ENCODE measurements at places on chromosomes 2 and 18.

DNA sequence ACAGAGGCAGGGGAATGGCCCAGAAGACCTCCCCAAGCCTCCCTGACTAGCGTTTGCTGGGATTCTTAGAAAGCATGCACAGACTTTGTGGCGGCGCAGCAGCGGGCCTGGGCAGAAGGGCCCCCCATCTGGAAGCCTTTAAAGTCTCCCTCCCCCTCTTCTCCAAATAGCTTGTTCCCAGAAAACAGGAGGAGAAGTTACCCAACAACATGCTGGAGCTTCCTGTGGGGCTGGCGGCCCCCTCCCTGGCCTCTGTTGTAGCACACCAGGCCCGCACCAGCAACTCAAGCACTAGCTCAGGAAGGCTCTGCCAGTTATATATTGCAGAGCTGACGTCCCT, 334.8 kb downstream of the DYSF start:
- no peak for DNase-seq

- DNase-seq, result no peak
Measured at GRCh38 chr18:3914833-3915610, 465.1 kb downstream of the TGIF1 start.

- no peak for DNase-seq
Measured at GRCh38 chr2:20526708-20527107, 79.8 kb downstream of the RHOB start.

GRCh38 chr2:16117021-16117700, 176.8 kb downstream of the MYCN start:
- no peak for DNase-seq
